CD4-positive, alpha-beta T cell treated with Interferon gamma for 1 hour (primary cell): ENCODE measurements at places on chromosomes 6 and 20.

GRCh38 chr20:856361-856775, 22.9 kb downstream of the FAM110A start:
- DNase-seq: no peak

- DNase-seq: no peak
These were observed 123.9 kb downstream of the UNC5CL start for GRCh38 chr6:40915165-40915564.

GRCh38 chr6:116564311-116564710, 7.0 kb upstream of the RWDD1 start:
- no peak for DNase-seq

DNA sequence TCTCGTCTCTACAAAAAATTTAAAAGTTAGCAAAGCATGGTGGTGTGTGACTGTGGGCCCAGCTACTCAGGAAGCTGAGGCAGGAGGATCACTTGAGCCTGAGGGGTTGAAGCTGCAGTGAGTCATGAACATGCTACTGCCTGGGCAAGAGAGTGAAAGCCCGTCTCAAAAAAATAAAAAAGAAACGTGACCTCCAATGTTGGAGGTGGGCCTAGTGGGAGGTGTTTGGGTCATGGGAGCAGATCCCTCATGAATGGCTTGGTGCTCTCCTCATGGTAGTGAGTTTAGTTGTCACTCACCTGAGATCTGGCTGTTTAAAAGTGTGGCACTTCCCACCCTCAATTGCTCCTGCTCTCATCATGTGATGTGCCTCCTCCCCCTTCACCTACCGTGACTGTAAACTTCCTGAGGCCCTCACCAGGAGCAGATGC, 24.3 kb downstream of the RBL1 start:
- DNase-seq: no peak

DNA sequence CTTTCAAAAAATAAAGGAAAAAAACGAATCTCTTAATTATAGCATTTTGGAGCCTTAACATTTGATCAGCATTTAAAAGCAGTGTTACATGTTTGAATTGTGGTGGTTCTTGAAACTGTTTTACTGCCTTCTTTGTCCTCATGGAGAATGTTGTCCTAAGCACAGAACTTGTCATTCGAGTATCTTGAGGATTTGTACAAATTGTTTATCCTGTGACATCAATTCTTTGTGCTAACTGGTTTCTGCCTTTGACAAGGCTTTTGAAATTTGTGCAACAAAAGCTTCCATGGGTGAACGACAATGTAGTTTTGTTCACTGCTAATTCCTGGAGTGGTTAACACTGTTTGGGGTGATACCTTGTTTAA, 130.8 kb downstream of the SCAF8 start:
- DNase-seq: no peak

DNA sequence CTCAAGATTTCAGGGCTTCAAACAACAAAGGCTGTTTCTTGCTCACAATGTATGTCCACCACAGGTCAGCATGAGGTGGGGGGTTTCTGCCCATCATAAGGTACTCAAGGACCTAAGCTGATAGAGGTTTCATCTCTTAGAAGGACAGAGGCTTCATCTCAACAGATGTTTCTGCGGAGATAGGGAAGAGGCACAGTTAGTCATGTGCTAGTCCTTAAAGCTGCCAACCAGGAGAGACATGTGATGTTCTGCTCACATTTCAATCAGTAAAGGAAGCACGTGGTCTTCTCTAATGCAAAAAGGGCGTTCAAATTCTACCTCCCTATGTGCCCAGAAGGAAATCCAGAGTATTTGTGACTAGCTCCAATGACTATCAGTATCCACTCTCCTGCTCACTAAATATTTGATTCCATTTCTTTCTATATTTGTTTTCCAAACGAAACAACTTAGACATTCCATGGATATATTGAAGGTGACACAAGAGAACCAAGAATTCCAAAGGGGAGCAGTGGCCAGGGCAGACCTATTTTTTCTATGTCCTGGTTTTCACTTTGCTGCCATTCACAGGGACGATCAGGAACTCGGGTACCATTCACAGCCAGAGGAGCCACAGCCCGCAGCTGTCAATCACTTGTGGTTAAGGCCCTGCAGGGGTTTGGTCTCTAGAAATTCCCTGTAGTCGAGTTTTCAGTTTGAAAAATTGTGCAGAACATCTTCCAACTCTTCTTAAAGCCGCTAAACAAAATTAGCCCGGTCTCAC, 173.2 kb upstream of the FOXA2 start:
- DNase-seq: no peak

DNA sequence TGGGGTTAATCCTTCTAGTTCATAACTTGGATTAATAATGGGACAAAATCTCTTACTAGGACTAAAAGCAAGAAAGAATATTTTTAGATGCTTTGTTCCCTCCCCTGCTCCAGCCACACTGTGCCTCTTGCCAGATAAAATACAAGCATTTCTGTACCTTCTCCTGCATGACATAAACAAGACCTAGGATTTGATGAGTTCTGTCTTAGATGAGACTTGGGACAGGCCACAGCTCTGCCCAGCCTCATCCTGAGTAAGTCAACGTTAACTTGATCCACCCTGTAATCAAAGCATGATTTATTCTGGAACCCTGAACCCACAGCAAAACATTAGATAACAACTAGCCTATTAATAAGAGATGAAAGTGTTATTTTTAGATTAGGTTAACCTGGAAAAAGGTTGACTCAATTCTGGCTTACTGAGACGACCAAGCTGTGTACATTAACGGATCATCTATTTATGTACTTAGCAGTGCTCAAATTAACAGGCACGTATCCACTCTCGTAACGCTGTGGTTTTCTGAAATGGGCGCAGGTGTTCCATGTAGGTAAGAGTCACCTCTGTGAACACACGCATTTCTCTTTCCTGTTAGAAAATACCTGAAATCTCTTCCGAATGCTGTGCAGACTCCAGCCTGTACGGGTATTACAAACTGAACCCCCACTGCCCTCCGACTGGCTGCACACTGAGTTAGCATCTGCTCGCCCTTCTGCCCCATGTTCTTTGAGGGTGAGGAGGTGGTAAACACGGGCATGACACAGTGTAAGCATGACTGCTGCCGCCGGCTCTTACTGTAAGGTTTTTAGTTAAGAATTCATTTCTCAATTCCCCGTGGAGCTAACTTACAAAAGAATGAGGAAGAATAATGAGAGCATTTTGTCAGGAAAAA, 132.1 kb upstream of the FOXQ1 start:
- no peak for DNase-seq

- DNase-seq: no peak
These were observed 22.2 kb downstream of the KHDC1L start for GRCh38 chr6:73203098-73203497.

DNA sequence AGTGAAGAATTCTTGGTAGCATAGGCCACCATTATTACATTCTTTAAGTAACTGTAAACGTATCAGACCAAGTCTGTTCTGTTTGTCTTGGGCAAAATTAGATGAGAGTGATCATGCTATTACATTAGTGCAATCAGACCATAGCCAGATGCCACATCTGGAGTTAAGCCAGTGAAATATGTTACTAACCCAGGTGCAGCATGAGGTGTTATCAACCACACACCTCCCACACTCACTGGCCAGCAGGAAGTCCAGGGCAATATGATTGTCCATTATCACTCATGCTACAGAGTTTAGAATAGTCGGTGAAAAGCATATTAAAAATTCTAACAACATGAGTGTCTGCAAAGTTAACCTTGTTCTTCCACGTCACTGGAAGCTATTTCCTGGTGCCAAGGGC, 174.7 kb upstream of the PROKR2 start:
- DNase-seq: no peak

- no peak for DNase-seq
These were observed 78.4 kb upstream of the IYD start for GRCh38 chr6:150290429-150290828.

GRCh38 chr6:151303231-151303630, 63.5 kb downstream of the AKAP12 start:
- DNase-seq: no peak

DNA sequence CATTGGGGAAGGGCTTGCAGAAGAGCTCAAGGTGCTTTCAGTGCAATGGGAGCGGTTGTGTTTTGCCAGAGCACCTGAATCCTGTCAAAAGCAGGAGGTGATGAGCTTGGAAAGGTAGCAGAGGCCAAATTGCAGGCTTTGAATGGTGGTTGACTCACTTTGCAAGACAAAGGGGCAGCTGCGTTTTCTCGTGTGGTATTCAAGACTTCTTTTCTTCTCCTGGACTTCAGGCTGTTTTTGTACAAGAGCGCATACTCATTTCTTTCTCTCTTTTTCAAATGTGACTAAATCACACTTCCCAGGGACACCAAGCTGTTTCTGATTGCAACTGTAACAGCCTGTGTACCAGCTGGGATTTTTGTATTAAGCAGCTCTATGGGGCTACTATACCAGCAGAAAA, 32.3 kb downstream of the GHRH start:
- no peak for DNase-seq
